Head of caudate nucleus (tissue), 42 donors: ENCODE measurements at places on chromosomes 4 and X.
A peak's percentile ranks its signal among the peaks of the same experiment; 100 is the strongest.

- no peak for DNase-seq
These were observed 109.9 kb upstream of the FAM47C start for GRCh38 chrX:36898301-36898700.

DNA sequence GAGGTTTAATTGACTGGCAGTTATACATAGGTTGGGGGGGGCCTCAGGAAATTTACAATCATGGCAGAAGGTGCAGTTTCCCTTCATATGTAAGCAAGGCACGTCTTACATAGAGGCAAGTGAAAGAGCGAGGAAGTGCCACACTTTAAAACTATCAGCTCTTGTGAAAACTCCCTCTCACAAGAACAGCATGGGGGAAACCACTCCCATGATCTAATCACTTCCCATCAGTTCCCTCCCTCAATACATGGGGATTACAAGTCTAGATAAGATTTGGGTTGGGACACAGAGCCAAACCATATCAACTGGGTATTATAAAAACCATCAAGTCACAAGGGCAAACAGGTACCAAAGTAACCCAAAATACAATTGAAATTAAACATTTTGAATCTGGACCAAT, 182.0 kb upstream of the FAT4 start:
- DNase-seq = no peak

DNA sequence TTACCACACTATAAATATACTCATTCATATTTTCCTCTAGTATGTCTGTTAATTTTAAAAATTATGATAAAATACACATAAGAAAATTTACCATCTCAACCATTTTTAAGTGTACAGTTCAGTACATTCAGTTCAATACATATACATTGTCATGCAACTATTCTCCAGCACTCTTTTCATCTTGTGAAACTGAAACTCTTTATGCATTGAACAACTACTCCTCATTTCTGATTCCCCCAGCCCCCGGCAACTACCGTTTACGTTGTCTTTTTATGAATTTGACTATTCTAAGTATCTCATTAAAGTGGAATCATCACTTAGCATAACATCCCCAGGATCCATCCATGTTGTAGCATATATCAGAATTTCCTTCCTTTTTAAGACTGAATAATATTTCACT, 8.7 kb downstream of the SMARCAD1 start:
- no peak for DNase-seq

DNA sequence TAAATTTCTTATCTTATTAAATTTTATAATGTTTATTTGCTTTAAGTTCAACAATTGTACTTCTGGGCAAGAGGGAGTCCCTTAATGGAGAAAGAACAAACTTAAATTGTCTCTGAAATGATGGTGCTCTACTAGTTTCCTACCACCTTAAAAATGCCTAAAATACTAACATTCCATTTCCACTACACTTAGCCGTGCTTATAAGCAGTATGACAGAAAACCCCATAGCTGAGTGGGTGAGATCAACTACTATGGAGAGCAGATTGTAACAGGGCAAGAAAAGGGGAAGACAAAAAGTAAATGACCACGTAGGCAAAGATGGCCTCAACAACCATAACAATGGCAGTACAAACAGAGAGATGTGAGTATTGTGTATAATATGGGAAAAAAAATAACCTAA, 35.0 kb downstream of the RFC1 start:
- no peak for DNase-seq

- DNase-seq = no peak
These were observed 20.4 kb upstream of the ADD1 start for GRCh38 chr4:2823301-2823670.

DNA sequence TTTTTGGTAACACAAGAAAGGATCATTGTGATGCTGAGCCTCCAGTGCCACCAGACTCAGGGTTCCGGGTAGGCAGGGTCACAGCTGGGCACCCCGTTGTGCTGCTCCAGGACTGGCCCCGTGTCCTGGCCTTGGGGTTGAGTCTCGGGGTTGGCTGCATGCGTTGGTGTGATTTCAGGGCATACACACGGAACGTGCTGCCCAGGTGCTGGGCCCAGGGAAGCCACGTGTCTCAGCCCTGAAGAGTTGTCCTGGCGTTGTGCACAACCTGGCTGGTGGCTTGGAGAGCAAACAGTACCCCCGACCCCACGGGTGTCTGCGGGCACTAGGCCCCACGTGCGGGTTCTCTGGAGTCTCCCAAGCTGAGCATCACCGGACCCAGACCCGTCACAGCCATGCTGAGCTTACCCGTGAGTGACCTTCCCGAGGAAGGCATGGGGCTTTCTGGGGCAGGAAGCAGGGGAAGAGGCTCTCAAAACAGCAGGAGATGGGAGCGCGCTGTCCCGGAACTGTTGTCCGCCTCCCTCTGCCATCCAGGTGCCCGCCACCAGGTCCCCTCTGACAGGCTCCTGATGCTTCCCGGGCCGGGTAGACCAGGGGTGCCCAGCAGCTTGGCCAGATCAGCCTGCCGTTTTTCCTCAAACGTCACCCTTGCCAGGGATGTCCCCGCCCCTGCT, 66.1 kb upstream of the ENPP6 start:
- peak; percentile 71 for DNase-seq

DNA sequence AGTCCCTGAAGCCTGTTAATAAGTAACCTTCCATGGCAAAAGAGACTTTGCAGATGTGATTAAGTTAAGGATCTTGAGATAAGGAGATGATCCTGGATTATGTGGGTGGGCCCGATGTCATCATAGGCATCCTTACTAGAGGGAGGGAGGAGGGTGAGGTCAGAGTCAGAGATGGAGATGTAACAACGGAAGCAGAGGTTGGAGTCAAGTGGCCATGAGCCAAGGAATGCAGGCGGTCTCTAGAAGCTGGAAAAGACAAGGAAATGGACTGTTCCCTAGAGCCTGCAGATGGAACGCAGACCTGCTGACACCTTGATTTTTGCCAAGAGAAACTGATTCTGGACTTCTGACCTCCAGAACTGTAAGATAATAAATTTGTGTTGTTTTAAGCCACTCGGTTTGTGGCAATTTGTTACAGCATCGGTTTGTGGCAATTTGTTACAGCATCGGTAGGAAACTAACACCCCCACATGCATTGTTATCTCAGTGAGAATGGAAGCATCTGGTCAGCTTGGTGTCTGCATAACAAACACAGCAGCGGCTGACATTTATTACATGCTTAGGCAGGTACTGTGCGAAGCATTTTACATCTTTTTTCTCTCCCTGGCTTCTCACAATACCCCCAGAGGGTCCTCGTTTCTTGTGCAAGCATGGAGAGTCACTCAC, 55.6 kb downstream of the CLDN34 start:
- no peak for DNase-seq

DNA sequence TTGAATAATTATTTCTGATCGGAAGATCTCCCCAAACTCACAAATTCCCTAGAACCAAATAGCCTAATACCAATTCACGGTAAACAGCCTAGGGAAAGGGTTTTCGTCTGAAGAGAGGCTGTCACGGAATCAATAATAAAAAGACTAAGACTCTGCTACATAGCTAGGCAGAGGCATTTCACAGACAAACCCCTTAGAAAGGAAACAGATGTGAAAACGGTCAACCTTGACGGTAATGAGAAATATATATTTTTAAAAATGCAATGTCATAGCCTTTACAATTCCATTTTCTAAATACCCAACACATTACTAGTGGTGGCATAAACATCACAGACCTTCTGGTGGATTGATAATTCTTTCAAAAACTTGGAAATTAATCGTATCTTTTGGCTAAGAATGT, 28.4 kb downstream of the PROM1 start:
- no peak for DNase-seq

DNA sequence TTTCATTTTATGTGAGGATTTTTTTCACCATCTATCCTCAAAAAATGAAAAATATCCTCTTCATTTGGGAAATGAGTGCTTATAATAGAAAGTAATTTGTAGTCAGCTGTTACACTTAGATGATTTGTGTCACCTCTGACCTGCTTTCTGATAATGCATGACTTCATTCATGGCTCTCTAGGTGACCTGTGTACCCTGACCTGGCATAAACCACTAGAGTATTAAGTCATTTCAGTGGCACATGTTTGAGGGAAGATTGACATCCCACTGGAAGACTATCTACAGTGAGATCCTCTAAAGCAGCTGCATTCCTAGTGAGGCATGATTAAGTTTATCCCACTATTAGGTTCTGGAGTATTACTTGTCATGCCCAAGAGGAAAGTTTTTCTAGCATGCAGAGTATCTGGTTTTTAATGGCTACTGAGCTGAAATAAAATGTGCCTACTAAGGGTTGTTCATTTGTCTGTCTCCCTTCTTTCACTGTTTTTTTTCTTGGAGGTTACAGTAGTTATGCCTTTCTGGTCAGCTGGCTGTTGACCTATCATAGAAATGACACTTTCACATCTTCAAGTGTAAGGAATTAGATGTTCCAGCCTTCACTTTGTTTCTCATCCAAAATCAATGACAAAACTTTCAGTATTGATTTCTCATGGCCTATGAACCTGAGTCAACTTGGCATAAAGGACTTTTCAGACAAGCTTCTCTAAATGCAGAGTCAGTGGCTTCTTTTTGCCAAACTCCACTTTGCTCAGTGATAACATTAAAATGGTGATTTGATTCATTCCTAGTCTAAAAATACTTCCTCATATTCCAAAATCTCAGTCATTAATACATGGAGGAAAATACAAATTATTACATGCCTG, 33.1 kb downstream of the TET2 start:
- no peak for DNase-seq
